BE2C (cell line): ENCODE measurements at places on chromosomes 3 and 15.

- DNase-seq, result no peak
Measured at GRCh38 chr3:30073622-30074021, 532.8 kb upstream of the TGFBR2 start.

DNA sequence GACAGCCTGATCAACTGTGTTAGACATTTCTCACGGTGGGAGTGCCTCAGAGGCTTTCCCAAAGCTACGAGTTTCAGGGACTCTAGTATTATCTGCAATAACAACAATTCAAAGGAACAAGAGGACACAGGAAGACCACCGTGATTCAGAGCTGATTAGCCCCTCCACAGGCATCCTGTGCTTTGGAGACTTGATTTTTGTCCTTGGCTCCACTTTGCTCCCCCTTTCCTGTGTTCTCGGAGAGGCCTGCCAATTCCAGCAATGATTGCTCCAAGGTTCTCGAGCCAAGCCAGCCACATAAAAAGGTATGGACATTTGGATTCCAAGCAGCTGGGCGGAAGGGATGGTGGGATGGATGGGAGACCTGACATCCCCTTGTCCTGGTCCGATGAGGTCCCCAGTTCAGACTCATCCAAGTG is 14.3 kb downstream of the EHD4 start:
- DNase-seq, result no peak

GRCh38 chr3:52782412-52783210 is 5.2 kb downstream of the ITIH1 start:
- DNase-seq, result no peak

- DNase-seq, result no peak
Measured at GRCh38 chr3:143203848-143204247, 84.3 kb downstream of the CHST2 start.

- DNase-seq, result no peak
Measured at GRCh38 chr3:116087426-116087825, 357.9 kb downstream of the LSAMP start.

DNA sequence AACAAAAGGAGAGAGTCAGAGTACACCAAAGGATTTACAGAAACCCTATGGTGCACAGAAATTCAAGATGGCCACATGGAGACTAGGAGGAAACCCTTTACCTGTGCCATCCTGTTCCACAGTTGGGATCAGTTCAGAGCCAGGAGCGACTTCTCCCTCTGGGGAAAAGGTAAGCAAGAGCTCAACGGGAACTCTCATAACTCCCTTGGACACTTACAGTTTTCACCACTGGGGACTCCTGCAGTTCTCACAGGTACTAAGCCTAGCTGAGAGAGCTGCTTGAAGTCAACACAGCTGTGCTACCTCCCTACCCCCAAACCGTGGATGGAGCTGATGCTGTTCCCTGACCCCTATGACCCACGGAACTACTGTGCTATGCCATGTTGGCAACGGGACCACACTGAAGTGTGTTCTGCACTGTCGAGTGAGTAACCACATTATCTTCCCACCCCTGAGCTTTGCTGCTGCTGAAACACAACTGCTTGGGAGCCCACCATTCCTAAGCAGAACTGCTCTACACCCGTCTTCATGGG is 606.8 kb downstream of the GBE1 start:
- DNase-seq, result no peak

DNA sequence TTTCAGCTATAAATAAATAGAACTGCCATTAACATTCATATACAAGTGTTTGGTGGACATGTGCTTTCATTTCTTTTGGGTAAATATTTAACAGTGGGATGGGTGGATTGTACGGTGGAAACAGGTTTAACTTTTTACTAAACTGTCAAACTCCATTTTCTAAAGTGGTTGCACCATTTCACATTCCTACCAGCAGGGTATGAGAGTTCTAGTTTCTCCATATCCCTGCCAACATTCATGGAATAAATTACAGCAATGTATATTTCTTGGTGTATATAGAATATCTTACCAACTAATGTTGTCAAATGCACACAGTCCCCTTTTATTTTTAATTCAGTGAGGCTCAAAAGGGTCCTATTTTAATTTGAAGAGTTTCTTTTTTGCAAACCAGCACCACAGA is 71.3 kb upstream of the CTXND1 start:
- no peak for DNase-seq

DNA sequence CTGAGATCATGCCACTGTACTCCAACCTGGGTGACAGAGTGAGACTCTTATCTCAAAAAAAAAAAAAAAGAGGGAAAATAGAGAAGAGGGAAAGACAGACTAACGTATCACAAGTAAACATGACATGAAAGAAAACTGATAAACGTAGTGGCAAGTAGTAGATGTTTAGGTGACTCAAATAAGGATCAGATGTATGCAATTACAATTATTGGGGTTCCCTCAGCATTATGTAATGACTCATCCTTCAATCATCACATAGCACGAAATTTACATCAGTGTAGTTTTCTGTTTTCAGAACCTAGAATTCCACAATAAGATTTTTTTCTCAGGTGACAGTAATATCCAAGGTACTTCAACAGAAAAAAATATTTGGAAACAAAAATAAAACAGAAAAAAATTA is 46.6 kb downstream of the DPP8 start:
- no peak for DNase-seq

GRCh38 chr3:191356631-191357439 is 26.5 kb upstream of the UTS2B start:
- no peak for DNase-seq

- no peak for DNase-seq
Measured at GRCh38 chr3:127613406-127613805, 15.2 kb downstream of the MCM2 start.

- peak; percentile 83 for DNase-seq
Measured at GRCh38 chr15:84142888-84143337, 92.7 kb upstream of the GOLGA6L4 start.

DNA sequence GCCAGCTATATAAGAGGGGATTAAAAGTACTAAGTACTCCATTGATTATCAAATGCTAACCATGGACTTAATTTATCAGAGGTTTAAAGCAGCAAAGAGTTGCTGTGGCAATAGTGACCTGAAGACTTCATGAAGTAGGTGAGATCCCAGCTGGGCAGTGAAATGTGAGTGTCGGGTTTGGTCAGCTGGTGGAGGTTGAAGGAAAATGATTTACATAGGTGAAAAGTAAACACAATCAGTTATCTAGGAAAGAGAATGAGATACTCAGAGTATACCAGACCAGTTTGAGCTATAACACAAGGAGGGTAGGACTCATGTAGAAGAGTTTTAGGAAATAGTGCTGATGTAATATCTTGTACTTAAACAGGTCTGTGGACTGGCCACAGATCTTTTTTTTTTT is 16.5 kb upstream of the FBXO22 start:
- DNase-seq, result no peak

- no peak for DNase-seq
Measured at GRCh38 chr3:101833446-101833974, 15.8 kb upstream of the NFKBIZ start.
